Fibroblast of lung (primary cell): ENCODE measurements at places on chromosomes 6 and 20. TPM values are rescaled to one million over a fixed set of nuclear protein-coding genes. Genes with fewer than 3 reads are reported as not detected.
A peak's percentile ranks its signal among the peaks of the same experiment; 100 is the strongest.

DNA sequence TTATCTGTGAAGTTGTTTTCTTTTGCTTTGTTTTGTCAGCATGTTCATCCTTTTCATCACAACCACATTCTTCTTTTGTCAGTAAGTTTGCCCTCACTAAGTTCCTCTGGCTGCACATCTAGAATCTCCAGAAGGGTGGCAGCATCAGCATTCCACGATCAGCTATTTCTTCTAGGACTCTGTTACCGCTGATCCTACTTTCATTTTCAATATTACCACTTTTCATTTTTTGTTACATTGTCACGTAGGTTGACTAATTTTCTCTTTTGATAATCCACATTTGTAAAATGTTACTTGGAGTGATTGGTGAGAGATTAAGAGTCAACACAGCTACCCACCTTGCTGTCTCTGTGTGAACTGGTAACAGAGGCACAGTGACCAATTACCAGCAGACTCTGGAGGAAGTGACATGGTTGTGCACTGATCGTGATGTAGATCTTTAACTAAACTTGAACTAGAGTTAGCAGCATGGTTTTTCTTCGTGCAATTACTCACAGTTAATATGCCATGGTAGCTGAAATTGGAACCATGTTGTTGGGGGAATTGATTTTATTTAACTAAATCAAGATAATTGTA lies 307.9 kb upstream of the SLC35B3 start:
- no peaks in the 10 kb centered on the region for H3K27me3 ChIP-seq
- H3K4me1 ChIP-seq, result no peaks in the 10 kb centered on the region
- no peaks in the 10 kb centered on the region for H3K36me3 ChIP-seq

DNA sequence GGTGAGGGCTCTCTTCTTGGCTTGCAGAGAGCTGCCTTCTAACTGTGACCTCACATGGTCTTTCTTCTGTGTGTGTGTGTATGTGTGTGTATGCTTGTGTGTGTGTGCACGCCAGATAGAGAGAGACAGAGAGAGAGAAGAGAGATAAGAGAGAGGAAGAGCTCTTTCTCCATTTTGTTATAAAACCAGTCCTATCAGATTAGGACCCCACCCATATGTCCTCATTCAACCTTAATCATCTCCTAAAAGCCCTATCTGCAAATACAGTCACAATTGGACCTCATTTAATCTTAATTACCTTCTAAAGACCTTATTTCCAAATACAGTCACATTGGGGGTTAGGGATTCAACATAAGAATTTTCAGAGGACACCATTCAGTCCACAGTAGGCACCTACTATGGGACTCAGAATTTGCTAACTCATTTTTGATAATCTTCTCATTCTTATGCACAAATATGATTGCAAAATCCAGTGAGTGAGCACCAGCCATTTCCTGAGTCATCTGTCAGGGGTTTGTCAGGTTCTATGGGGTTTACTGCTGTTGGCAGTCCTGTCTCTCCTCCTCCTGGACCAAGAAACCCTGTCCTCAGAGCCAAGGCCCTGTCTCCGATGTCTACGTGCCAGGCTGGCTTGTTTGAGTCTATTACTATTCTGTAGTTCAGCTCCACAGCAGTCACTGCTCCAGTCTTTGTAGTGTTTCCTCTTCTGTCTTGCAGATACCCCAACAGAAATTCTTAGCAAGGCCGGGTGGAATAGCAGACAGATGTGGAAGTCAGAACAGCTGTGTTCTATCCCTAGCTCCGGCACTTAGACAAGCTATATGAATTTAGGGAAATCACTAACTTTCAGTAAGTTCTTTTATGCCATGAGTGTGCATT lies 59.0 kb upstream of the FAM184A start:
- no peaks in the 10 kb centered on the region for H3K27me3 ChIP-seq
- peak; percentile 71 for DNase-seq
- no peaks in the 10 kb centered on the region for H3K36me3 ChIP-seq
- no peak overlapping the region for H3K4me3 ChIP-seq

GRCh38 chr20:44746367-44747165 lies 901 bp downstream of the KCNK15 start:
- no peak overlapping the region for H3K27ac ChIP-seq
- H3K4me3 ChIP-seq, result peak overlapping the region; percentile 56
- DNase-seq, result no peak
- H3K4me1 ChIP-seq, result peaks cover 3% of the 10 kb centered on the region
- H3K36me3 ChIP-seq, result no peaks in the 10 kb centered on the region

DNA sequence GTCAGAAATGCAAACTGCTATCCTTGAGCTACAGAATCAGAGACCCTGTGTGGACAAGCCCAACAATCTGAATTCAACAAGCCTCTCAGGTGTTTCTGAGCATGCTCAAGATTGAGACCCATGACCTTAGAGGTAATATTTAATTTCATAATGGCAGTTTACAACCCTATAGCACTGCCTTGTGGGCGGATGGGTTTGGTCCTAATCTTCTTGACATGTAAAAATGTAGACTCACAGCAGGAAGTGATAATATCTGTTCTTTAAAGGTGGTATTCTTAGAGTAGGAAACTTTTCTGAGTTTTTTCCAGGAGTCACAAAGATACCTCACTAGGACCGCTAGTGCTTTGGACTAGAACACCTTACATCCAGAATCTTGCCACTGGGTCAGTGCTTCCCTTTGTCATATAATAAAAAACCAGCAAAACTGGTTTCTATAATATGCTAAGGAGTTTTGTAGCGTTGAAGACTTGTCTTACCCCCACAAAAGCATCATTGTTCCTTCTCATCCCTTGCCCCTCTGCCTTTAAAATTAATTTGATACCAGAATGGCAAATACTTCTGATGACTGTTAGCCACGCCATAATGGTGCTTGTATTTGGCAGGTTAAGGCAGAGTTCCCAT lies 52.6 kb downstream of the E2F3 start:
- no peaks in the 10 kb centered on the region for H3K36me3 ChIP-seq
- H3K27ac ChIP-seq, result no peak overlapping the region
- no peak for DNase-seq

- no peak overlapping the region for H3K27ac ChIP-seq
- no peak overlapping the region for H3K4me3 ChIP-seq
- peak; percentile 35 for DNase-seq
- no peaks in the 10 kb centered on the region for H3K36me3 ChIP-seq
- H3K27me3 ChIP-seq, result no peaks in the 10 kb centered on the region
These were observed 70.2 kb downstream of the RIN2 start for GRCh38 chr20:19828232-19828631.

- H3K27ac ChIP-seq, result no peak overlapping the region
- H3K27me3 ChIP-seq, result peaks cover 2% of the 10 kb centered on the region
- no peak for DNase-seq
- H3K36me3 ChIP-seq, result no peaks in the 10 kb centered on the region
- H3K4me1 ChIP-seq, result no peaks in the 10 kb centered on the region
These were observed 78.4 kb downstream of the PREX1 start for GRCh38 chr20:48749437-48749836.

DNA sequence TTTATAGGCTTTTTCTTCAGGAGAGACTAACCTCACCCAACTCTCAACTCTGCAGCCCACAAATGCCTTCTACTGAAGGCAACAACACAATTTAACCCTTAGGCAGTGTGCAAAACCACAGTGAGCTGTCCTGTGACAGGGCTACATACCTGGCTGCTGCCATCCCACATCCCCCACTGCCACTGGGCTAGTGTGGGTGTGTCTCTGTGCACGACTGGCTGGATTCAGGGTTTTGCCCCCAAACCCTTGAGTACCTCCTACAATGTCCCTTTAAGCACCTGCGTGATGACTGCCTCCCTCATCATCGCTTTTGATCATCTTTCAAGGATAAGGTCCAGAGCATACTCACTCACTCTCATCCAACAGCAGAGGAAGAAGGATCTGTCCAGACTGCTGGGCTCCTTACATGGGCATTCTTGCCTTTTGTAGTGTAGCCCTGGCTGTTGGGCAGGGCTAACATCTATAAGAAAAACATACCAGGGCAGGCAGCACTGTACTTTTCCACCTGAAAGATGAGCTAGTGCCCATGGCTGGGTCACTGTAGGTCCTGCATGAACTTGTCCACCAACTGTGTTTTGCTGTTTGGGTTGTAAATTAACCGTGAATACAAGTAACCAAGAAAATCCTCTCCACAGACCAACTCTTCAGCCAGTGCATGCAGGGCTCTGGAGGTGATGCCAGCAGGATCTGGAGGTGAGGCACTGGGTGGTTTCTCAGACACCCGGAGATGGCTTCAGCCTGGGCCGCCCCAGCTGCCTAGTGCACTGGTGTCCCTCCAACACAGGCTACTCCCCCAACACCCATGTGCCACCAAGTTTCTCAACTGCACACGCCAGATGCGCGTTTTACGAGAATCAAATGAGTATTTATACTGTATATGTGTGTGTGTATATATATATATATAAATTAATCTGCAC lies 45.2 kb downstream of the PLCG1 start:
- no peaks in the 10 kb centered on the region for H3K27me3 ChIP-seq
- H3K4me1 ChIP-seq, result peaks cover 11% of the 10 kb centered on the region
- no peak overlapping the region for H3K27ac ChIP-seq
- no peak for DNase-seq
- H3K36me3 ChIP-seq, result peaks cover 1% of the 10 kb centered on the region

- no peak within 1 kb of the TSS for H3K27ac ChIP-seq
- H3K36me3 ChIP-seq, result no peaks in the 10 kb centered on the region
- H3K4me1 ChIP-seq, result no peaks in the 10 kb centered on the region
- DNase-seq, result no peak
These were observed at the start of gene IRF4 for GRCh38 chr6:391559-392440. TSS of gene IRF4 (plus strand) at chr6:391752. CDS start at chr6:393153, 1,401 bp downstream.

DNA sequence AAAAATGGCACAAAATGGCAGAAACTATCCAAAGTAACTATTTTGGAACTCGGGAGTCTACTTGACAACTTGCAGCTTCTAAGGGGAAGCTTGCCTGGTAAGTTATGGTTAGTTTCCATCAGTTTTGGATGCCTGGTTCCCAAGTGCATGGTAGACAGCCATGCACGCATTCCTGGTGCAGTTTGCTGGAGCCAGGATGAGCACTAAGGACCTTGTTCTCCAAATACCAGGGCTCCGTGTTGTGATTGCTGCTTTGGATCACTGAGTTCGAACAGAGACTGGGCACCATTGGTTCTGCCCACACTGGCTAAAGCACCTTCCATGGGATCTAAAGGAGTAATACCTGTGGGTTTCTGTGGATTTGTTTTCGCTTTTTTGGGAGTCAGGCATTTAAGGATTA lies 103.7 kb downstream of the FAM120B start:
- H3K27me3 ChIP-seq, result no peaks in the 10 kb centered on the region
- no peak for DNase-seq
- no peak overlapping the region for H3K27ac ChIP-seq
- no peaks in the 10 kb centered on the region for H3K36me3 ChIP-seq
- H3K4me3 ChIP-seq, result no peak overlapping the region

- no peaks in the 10 kb centered on the region for H3K27me3 ChIP-seq
- H3K27ac ChIP-seq, result peak overlapping the region; percentile 64
- H3K36me3 ChIP-seq, result no peaks in the 10 kb centered on the region
- H3K4me3 ChIP-seq, result no peak overlapping the region
- no peak for DNase-seq
- peaks cover 9% of the 10 kb centered on the region for H3K4me1 ChIP-seq
These were observed 1287.0 kb upstream of the GJE1 start for GRCh38 chr6:140845701-140846100.

GRCh38 chr6:17871836-17872235 lies 115.6 kb downstream of the KIF13A start:
- no peak for DNase-seq
- no peak overlapping the region for H3K4me3 ChIP-seq
- H3K4me1 ChIP-seq, result peaks cover 13% of the 10 kb centered on the region
- H3K27me3 ChIP-seq, result no peaks in the 10 kb centered on the region

DNA sequence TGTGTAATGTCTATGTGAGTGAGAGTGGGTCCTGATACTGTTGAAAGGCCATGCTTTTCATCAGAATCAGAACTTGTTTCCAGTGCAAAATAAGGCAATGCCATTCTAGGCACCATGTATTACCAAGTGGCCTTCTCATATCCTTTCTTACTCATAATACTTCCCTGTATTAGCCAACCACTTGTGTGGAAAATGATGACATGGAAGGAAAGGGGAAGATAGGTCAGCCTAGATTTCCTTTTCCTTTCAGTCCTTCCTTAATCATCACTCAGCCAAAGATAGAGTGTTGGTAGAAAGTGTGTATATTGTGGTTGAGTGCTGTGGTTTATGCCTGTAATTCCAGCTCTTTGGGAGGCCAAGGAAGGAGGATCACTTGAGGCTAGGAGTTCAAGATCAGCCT lies 158.6 kb upstream of the PREP start:
- no peaks in the 10 kb centered on the region for H3K4me1 ChIP-seq
- H3K4me3 ChIP-seq, result no peak overlapping the region
- DNase-seq, result no peak
- H3K27ac ChIP-seq, result no peak overlapping the region
- H3K36me3 ChIP-seq, result no peaks in the 10 kb centered on the region
- no peaks in the 10 kb centered on the region for H3K27me3 ChIP-seq

DNA sequence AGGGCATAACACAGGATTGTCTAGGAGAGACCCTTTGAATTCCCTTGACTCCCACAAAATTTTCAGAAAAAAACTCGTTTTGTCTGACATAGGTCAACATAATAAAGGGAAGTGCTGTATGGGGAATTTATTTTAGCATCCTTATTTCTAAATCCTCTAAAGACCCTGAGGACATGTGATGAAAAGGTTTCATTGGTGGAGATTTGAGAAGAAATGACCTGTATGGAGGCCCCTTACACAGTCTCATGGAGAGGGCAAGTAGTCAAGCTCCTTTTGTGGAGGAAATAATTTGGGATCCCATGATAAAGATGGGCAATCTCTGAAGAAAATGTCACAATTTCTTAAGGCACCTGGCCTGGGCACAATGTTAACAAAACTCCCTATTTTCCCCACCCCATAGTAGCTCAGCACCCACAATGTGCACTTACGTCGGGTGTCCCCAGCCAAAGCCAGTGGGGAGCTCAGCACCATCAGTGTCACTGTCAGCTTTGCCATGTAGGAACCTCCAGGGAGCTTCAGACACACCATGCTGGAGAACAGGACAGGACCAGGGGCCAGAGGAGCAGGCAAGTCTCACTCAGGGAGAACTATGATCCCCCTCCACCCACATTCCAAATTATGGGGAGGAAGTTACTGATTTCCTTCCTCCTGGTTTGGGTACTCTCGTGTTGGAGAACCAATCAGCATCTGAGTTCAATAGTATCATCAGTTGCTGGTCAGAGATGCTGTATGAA lies at the start of gene HLA-DRB5:
Gene HLA-DRB5 (minus strand): TSS at position 591 of the 734 bp plus-strand sequence. CDS start 63 bp downstream, at position 528.
- no peak within 1 kb of the TSS for H3K27ac ChIP-seq
- DNase-seq, result no peak
- no peaks in the 10 kb centered on the region for H3K27me3 ChIP-seq
- no peak within 1 kb of the TSS for H3K4me3 ChIP-seq

- H3K4me3 ChIP-seq, result no peak overlapping the region
- no peaks in the 10 kb centered on the region for H3K36me3 ChIP-seq
These were observed 82.4 kb downstream of the RTN4IP1 start for GRCh38 chr6:106546691-106547414.

GRCh38 chr6:155543166-155543847 lies 87.7 kb upstream of the NOX3 start:
- H3K27me3 ChIP-seq, result no peaks in the 10 kb centered on the region
- no peaks in the 10 kb centered on the region for H3K36me3 ChIP-seq
- H3K27ac ChIP-seq, result no peak overlapping the region
- H3K4me1 ChIP-seq, result no peaks in the 10 kb centered on the region

GRCh38 chr6:109381061-109381746 lies 1.1 kb downstream of the CD164 start:
- peak; percentile 39 for DNase-seq
- peak overlapping the region; percentile 97 for H3K4me3 ChIP-seq
- no peaks in the 10 kb centered on the region for H3K27me3 ChIP-seq
- H3K36me3 ChIP-seq, result peaks cover 7% of the 10 kb centered on the region

- no peak overlapping the region for H3K27ac ChIP-seq
- H3K27me3 ChIP-seq, result no peaks in the 10 kb centered on the region
- H3K4me3 ChIP-seq, result no peak overlapping the region
- H3K36me3 ChIP-seq, result no peaks in the 10 kb centered on the region
- no peaks in the 10 kb centered on the region for H3K4me1 ChIP-seq
These were observed 14.0 kb downstream of the COL9A3 start for GRCh38 chr20:62830821-62831220.

The TFAP2C gene
- total RNA-seq, result not detected in 2 replicates

The SEMG1 gene
- not detected in 2 replicates for total RNA-seq

The KHDC1L gene
- total RNA-seq, result not detected in 2 replicates

The CFAP61 gene
- total RNA-seq, result 0.26 TPM in 1 of 2 replicates, not detected in the other
